Epithelial cell of prostate (primary cell): ENCODE measurements at places on chromosomes 6 and 20.

DNA sequence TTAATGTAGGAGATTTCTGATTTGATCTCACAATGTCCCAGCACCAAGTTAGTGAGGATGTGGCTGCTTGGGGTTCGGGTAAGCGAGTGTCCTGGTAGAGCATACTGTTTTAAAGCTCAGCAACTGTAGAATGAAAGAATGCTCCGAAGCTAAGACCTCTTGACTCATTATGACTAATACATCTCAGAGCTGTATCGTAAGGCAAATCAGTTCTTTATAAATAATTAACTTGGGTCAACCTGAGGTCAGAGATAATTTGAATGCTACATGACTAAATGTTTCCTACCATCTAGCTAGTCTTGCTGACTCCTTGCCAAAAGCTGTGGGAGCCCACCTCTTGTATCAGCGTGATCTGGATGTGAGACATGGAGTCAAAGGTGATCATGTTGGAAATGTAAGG, 128.8 kb upstream of the PDE7B start:
- peak; percentile 82 for DNase-seq

DNA sequence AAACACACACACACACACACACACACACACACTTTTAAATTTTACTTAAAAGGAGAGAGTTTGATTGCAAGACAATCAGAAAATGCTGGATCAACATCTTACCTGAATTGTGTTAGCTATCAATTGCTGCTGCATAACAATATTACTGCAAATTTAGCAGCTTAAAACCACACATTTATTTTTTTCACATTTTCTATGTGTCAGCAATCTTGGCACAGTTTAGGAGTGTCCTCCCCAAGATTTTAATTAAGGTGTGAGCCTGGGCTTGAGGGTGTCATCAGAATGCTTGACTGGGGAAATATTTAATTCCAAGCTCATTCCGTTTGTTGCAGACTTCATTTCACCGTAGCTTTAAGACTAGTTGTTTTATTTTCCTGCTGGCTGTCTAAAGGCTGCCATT, 431.0 kb upstream of the GJE1 start:
- no peak for DNase-seq

DNA sequence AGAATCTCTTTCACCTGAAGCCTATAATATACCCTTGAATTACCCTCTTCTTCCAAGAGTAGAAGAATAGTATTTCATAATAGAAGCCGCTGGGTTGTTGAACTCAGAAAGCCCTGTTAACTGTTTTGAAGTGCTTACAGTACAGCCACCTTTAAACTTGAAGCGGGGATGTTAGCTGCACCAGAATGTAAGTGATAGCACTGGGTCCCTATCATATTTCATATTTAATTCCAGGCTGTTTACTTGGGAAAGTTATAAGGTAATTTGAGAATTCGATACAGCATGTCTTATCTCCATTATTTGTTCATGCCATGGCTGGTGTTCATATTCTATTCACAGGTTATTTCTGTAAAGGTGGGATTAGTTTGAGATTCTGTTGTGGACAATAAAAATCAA, 63.5 kb upstream of the VSTM2L start:
- no peak for DNase-seq

DNA sequence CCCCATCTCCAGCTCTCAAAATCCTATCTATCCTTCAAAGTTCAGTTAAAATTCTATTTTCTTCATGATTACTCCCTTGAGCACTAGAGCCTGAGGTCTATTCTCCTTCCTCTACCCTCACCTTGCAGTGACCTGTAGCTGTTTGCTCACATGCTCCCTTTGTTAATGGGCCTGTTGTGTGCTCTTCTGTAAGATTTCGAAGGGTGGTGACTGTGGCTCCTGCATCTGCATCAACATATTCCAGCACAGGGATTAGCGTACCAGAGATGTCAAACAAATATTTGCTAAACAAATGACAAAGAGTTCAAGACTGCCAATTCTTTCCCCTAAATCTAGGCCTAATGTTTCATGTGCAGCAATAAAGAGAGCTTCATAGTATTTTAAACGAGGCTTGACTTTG, 69.5 kb downstream of the ELOVL5 start:
- no peak for DNase-seq

GRCh38 chr6:15485936-15486335, 176.9 kb downstream of the DTNBP1 start:
- DNase-seq, result no peak

GRCh38 chr6:3766214-3766613, 14.7 kb upstream of the PXDC1 start:
- DNase-seq, result no peak

- DNase-seq, result no peak
Observed at GRCh38 chr6:168935628-168936010, 318.0 kb downstream of the THBS2 start.

GRCh38 chr6:78528926-78529325, 338.4 kb upstream of the IRAK1BP1 start:
- no peak for DNase-seq

GRCh38 chr6:13870214-13870830, 54.4 kb upstream of the RNF182 start:
- DNase-seq, result no peak

- DNase-seq, result no peak
Observed at GRCh38 chr6:86685230-86685797, 252.0 kb upstream of the HTR1E start.

GRCh38 chr20:58599966-58600365, 51.1 kb upstream of the STX16 start:
- no peak for DNase-seq

DNA sequence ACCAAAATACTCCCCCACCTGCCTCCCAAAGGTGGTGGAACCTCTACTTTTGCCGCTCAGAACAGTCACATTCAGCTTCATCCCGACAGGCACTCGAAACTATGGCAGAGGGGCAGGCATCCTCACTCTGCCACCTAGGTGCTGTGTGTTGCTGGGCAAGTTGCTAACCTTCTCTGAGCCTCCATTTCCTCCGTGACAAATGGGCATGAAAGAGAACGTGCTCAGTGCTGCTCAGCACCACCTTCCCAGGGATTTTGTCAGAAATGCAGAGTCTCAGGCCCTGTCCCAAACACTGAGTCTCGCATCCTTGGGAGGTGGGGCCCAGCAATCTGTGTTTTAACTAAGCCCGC, 18.1 kb downstream of the ANKRD60 start:
- no peak for DNase-seq
